Muscle of leg (tissue), 16 donors: ENCODE measurements at places on chromosomes 13 and 19. TPM values are rescaled to one million over a fixed set of nuclear protein-coding genes. Genes with fewer than 3 reads are reported as not detected.

- peak; percentile 50 for DNase-seq
These were observed 21.4 kb downstream of the MAP4K1 start for GRCh38 chr19:38596057-38596981.

DNA sequence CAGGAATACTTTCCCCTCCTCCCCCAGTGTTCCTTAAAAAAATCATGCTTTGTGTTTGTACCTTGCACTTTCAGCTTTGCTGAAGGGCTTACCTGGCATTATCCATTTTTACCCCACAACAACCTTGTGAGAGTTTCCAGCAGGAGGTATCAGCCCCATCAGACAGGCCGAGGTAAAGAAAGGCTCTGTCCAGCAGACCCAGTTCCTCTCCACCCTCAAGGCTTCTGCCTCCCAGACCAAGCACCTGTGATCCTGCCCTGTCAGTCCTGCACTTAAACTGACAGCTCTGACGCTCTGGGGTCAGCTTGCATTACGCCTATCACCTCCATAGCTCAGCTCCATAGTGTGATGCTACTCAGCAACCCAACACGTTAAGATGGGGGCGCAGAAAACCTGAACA is 803.1 kb downstream of the UQCRFS1 start:
- no peak for DNase-seq

RAB8A gene
- polyA plus RNA-seq: 37.0 TPM

CYP2S1 gene
- 0.48 TPM for polyA plus RNA-seq

DNA sequence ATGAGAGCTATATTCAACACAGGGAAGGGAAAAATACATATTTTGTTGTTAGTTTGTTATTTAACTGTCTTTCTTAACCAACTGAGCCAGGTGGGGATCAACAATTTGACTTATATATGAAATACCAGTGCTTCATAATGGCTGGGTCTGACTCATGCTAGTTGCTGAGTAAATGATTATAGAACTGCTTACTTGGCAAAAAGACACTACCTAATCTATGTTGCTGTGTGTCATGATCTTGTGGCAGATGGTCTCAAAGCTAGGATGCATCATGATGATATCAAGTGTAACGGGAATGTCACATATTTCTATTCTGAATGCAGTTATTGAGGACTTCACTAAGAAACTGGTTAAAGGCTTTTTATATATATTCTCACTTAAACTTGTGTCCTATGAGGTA is 727.4 kb upstream of the SLITRK1 start:
- DNase-seq: no peak

DNA sequence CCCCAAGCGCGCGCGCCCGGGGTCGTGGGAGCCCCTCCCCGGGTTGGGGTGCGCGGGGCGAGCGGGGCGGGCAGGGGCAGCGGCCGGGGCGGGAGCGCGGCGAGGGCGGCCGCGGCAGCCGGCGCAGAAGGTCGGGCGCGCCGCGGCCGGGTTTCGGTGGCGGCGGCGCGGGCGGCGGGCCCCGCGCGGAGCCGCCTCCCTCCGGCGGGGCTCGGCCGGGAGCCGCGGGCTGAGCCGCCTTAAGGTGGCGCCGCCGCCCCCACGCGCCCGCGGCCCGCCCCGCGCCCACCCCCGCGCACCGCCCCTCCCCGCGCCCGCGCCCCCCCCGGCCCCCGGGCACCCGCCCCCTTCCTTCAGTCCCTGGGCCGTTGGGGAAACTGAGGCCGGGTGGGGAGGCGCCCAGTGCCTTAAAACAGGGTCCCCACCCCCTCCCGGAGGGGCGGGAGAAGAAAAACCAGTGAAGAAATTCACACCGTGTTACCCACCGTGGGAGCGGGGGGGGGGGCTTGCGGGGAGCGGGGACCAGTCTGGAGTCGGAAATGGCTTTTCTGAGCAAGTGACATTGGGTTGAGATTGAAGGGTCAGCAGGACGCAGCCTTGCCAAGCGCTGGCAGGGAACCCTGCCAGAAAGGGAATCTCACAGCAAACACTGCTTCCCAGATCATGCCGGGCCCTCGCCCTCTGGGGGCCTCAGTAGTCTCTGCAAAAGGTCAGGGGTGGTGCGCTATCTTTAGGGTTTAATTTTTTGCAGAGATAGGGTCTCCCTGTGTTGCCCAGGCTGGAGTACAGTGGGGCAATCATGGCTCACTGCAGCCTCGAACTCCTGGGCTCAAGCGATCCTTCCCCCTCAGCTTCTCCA is at the start of gene TLE2:
TSS of gene TLE2 (minus strand) at position 216 of the 859 bp plus-strand sequence. CDS start 376 bp downstream, outside the sequence.
- peak; percentile 54 for DNase-seq

GRCh38 chr13:107124129-107124718 is 556.3 kb upstream of the ARGLU1 start:
- peak; percentile 59 for DNase-seq
